Stimulated activated CD4-positive, alpha-beta T cell treated with anti-CD3 and anti-CD28 coated beads, Interleukin-4, amount 100 ng/mL, for 48 hours (primary cell): ENCODE measurements at places on chromosomes 12 and 14.

GRCh38 chr14:58703161-58703506 is 65.4 kb downstream of the DACT1 start:
- no peak for DNase-seq

GRCh38 chr14:68292441-68293215 is 473.0 kb downstream of the RAD51B start:
- no peak for DNase-seq

DNA sequence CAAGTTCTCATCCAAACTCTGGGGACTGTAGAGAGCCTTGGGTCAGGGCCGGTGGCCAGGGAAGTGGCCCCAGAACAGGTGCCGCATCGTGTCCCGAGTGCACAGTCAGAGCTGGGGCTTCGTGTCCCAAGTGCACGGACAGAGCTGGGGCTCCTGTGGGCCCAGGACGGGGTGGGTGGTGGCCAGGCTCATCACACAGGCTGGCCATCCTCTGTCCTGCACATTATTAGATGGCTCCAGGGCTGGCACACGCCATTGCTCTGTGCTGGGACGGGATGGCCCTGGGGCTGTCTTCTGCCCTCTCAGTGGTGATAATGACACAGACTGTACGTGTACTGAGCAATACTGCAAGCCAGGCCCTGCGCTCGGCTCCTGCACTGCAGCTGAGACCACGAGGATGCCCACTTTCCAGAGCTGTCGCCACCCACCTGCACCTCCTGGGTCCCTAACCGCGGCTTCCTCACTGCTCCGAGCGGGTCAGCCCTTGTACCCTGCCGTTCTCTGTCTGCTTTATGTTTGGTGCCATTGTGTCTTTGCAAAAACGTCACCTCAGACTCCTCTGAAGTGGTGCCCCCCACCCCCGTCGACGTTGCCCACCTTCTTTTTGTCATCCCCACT is 1.9 kb downstream of the FBRSL1 start:
- no peak for DNase-seq

- DNase-seq, result no peak
Measured at GRCh38 chr12:6392504-6392903, 8.5 kb downstream of the LTBR start.

- no peak for DNase-seq
Measured at GRCh38 chr12:59632408-59632807, 36.6 kb downstream of the SLC16A7 start.

DNA sequence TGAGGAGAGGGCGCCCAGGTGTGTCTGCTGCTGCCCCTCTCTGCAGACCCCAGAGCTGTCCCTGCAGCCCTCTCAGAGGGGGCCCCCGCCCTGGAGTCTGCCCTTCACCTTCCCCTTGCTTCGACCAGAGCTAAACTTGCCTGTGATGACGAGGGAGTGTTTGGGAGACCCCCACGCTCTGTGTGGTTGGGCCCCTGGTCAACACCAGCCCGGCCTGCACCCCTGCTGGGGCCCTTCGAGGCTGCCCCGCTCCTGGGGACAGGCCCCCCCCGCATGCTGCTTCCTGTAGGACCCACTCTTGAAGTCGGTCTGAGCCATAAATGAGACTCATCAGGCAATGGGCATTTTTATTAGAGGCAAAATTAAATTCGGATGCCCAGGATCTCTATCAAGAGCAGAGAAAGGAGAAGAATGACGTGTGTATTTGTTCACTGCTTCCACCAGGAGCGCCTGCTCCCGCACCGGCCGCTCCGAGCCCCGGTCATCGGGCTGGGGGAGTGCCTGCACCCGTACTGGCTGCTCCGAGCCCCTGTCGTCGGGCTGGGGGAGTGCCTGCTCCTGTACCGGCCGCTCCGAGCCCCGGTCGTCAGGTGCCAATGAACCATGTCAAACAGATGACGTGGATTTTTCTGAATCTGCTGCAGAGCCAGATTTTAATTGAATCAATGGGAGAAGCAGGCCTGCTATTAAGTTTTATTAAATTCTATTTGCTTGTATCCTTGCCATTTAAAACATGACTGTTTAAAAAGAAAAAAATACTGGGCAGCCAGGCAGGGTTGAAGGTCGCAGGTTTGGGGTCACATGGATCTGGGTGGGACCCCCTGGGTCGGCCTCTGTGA is 47.7 kb downstream of the NOC4L start:
- DNase-seq, result no peak

DNA sequence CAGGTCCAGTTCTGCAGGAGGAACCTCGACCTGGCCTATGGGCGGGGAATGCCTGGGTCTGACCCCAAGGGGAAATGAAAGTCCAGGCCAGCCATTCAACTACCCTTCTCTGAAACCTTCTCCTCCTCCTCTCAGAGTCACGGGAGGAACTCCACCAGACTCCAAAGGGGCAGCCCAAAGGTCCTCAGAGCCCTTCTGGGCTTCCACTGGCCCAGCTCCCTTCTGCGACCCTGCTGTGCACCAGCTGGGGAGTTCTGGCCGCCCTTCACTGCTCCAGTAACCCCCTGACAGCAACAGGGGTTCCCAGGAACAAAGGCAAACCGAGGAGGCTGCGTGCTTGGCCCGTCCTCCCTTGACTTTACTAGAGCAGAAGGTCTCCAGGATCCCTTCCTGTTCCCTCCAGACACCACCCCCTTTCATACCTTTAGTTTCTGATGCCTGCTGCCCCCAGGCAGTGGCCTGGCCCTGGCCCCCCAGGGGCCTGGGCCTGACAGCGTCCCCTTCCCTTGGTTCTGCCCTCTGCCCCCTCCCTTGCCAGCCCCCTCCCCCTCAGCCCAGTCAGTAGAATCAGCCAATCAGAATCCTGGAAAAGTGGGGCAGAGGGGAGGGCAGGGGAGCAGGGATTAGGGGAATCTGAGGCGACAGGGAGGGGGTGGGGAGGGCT is 850 bp upstream of the ZNF385A start:
- no peak for DNase-seq

GRCh38 chr12:117521346-117521745 is 159.9 kb upstream of the NOS1 start:
- no peak for DNase-seq

- no peak for DNase-seq
Measured at GRCh38 chr12:52245259-52245961, 12.4 kb downstream of the KRT7 start.

DNA sequence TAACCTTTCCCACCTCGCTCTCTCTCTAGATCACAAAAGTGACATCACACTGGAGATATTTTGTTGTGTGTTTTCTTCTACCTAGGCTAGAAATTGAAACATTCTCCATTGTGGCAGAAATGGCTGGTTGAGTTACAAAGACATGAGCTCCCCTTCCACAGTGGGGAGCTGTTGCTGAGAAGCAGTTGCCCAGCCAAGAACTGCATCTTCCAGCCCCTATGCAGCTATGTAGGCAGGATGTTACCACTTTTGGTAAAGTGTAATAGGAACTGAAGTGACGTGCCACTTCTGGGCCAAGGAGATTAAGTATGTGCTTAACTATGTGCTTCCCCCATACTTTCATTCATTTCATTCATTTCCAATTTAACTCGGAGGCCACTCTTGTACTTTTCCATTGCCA is 138.7 kb upstream of the E2F7 start:
- DNase-seq, result no peak

DNA sequence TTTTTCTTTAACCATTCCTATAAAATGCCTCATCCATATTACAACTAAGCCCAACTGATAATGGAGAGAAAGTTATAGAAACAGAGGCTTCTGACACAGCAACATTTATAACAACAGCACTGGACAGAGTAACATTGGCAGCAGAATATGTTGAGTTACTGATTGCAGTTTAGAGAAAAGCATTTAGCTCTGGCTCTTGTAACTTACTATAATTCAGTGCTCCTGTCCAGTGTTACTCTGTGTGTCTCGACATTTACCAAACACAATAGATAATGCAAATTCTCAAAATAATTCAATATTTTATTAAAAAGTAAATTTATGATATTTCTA is 356.1 kb downstream of the CEP128 start:
- DNase-seq, result no peak

DNA sequence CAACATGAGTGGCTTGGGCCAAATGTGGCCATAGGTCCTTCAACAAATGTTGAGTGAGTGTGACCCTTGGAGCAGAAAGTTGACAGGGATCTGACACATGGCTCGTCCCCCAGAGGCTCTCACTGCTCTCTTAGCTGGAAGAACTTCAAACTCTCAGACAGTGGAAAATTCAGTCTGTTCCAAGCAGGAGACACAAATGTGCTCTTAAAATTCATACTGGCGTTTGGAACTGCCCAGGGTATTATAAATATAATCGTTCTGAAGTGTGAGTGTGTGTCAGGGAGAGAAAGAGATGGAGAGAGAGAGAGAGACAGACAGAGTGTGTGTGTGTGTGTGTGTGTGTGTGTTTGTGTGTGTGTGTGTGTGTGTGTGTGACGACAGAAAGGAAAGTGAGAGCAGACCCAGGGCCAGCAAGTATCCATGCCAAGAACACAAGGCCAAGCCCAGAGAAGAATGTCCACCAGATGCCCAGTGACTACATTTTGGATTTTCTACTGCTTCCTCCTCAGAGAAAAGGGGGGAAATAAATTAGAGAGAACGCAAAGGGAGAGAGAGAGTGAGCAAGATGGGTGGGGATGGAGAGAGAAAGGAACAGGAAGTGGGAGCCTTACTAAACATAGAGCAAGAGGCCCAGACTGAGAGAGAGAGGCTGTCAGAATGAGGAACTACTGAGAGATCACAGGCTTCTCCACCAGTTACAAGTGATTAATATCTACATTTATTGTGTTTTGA is 193.6 kb upstream of the NUDT4 start:
- DNase-seq, result no peak

GRCh38 chr12:123449856-123450255 is 8.1 kb upstream of the SNRNP35 start:
- no peak for DNase-seq

DNA sequence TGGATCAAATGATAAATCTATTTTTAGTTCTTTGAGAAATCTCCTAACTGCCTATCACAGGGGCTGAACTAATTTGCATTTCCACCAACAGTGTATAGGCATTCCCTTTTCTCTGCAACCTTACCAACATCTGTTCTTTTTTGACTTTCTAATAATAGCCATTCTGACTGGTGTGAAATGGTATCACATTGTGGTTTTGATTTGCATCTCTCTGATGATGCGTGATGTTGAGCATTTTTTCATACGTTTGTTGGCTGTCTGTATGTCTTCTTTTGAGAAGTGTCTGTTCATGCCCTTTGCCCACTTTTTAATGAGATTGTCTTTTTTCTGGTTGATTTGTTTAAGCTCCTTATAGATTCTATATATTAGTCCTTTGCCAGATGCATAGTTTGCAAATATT is 67.1 kb downstream of the IFNG-AS1 start:
- DNase-seq, result no peak

DNA sequence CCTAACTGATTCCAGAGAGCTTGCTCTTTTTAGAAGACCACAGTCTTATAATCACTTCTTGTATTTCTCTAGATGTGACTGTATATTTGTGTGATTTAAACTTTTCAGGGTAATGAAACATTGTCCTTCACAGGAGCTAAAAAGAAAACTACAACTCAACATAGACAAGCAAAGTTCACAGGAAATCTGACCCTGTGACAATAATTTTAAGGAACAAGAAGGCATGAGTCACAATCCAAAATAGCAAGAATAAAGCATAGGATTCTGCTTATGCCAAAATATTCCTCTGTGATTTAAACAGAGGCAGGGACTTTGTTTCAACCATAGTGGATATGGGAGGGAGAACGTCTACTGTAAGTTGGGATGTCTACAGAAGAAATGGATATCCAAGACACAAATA is 44.3 kb downstream of the GPR65 start:
- DNase-seq, result no peak

- DNase-seq, result no peak
Measured at GRCh38 chr12:117590999-117591398, 229.6 kb upstream of the NOS1 start.

- no peak for DNase-seq
Measured at GRCh38 chr12:127509066-127509778, 757.7 kb upstream of the TMEM132C start.

- no peak for DNase-seq
Measured at GRCh38 chr14:55707365-55707804, 127.4 kb downstream of the KTN1 start.

DNA sequence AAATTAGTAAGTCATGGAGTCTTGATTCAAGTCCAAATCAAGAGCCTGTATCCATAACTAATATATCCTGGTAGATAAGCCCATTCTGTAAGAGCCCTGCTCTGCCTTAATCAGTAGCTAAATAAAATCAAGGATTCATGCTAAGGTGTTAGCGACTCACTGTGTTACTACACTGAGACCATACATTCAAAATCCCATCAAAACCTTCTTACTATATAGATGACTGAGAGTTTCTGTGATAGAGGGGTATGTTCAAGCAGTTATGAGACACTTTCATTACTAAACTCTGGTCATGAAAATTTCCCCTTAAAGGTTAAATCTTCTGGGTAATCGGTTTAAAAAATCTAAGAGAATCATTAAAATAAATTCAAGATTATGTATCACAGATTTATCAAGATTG is 78.5 kb downstream of the MDGA2 start:
- DNase-seq, result no peak

DNA sequence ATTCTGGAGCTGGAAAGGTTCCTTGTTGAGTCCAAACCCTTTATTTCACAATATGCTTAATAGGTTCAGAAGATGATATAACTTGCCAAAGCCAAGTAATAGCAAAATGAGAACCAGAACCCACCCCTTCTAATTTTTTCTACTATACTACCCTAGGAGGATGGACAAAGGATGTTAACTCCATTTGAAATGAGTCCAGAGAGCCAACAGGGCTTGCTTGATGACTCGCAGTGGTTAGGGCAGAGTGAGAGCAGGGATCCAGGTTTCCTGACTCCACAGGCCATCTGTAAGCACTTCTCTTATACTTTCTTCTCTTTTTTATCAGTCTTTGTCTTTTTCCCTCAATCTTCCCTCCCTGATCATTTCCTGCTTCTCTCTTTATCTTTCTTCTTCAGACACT is 668.1 kb downstream of the MED13L start:
- DNase-seq, result no peak

DNA sequence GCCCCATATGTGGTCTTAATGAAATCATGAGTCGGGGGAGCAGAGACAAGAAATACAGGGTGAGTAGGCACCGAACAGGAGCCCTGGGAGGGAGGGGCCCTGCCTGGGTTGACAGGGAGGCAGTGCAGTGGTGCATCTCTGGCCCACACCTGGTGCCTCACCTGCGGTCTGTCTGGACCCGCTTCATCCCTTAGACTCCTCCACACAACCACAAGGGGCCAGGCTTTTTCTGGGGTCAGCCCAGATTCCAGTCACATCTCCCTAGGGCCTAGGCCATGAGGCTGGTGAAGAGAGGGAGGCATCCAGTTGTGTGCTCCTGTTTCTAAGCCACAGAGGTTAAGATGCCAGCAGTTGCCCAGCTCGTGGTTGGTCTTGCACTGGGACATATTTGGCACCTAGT is 343.3 kb upstream of the FKBP4 start:
- DNase-seq, result no peak

DNA sequence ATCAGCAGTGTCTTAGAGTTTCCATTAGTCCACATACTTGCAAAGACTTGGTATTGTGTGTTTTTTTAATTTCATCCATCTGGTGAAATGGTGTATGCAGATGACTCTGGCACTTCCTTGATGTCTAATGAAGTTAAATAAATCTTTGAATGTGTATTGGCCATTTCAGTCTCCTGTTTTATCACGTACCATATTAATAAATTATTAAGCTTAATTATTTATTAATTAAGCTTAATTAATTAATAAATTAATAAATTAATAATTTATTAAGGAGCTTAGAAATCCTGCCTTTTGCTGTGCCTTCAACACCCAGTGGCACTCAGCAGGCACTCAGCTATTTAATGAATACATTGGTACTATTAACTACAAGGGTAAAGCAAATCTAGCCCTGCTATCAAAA is 18.2 kb downstream of the PDZRN4 start:
- DNase-seq, result no peak
